ENCODE measurements at places on chromosomes 11 and 22.
A peak's percentile ranks its signal among the peaks of the same experiment; 100 is the strongest.

GRCh38 chr11:101915791-101916291 is 481 bp downstream of the ANGPTL5 start:
- peak; percentile 29 for DNase-seq

DNA sequence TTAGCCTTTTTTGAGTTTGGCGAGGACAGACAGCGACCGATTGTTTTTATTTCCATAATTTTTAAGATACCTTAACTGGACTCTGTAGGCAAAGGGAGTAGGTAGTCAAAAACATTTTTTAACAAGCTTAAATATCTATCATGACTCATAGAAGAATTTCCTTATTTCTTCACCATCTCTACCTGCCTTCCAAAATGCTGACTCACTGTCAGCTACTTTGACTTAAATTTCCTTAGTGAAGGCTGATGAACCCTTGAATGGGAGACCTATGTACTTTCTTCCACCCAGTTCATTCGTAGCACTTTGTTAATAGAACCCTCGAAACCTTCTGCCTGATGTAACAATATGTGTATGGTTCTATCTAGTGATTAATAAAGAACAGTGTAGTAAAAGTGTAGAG is 1.1 kb upstream of the MTMR2 start:
- no peak for DNase-seq

GRCh38 chr11:12066056-12066798 is 44.2 kb upstream of the MICAL2 start:
- DNase-seq: no peak

GRCh38 chr11:32290783-32291182 is 144.6 kb downstream of the WT1 start:
- no peak for DNase-seq

DNA sequence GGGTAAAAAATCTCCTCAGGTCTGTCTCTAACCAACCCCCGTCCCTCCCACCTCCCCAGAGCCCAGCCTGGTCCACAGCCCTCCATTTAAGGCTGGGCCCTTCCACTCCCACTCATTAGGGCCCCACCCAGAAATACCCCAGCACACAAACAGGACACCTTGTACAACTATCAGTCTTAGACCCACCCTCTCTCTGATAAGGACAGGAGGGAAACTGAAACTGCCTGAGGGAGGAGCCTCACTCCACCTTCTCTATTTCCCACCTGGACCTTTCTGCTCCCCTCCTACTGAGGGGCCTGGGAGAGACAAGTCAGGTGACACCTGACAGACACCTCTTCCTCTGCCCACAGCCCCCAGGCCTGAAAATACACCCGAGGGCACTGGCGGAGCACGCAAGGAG is 90.2 kb downstream of the PLEKHA7 start:
- no peak for DNase-seq

- no peak for DNase-seq
Measured at GRCh38 chr22:22143448-22143847, 101.1 kb upstream of the VPREB1 start.

- no peak for DNase-seq
Measured at GRCh38 chr22:36027935-36028645, 534 bp downstream of the RBFOX2 start.

GRCh38 chr22:42811459-42811858 is 45.6 kb downstream of the ARFGAP3 start:
- DNase-seq: no peak

DNA sequence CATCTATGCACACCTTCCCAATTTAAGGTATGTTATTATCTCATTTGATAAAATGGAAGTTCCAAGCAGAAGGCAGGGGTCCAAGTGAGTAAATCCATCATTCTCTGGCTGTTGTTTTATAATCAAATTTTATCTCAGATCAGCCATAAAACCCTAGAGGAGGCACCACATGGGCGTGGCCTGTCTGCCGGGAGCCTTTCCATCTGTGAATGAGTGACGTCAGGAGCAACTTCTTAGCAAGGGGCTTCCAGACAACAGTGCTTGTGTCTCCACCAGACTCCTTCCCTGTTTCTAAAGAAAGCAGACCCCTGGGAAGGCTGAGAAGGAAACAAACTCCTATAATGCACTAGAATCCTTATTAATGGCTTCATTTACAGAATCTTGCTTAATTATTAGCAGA is 13.5 kb downstream of the SEZ6L start:
- DNase-seq: no peak

- no peak for DNase-seq
Measured at GRCh38 chr11:86459002-86459385, 84.3 kb downstream of the CCDC81 start.

DNA sequence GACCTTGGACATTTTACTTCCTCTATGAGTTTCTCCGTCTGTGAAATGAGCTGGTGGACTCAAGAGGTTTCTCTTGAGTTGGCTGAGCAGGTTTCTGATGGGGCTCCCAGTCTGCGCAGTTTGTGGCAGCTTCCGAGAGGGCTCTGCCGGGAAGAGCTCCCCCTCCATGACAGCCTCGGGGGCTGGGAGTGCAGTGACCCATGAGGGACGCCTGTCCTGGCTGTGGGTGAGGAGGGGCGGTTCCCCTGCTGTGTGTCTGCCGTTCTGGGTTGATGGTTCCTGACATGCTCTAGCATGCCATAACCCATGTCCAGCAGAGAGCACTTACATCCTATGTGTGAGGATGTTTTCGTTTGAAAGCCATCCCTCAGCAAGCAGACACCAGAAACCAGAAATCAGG is 14.8 kb downstream of the CSF2RB start:
- DNase-seq: no peak
